ENCODE measurements at places on chromosomes 13 and 19.

- H3K4me1 ChIP-seq: no peaks in the 10 kb centered on the region
- no peak overlapping the region for H3K27ac ChIP-seq
- no peaks in the 10 kb centered on the region for H3K27me3 ChIP-seq
- no peak overlapping the region for H3K4me3 ChIP-seq
Observed at GRCh38 chr13:20383058-20383457, 142.6 kb downstream of the CRYL1 start.

GRCh38 chr19:16330368-16330801 is 5.8 kb downstream of the KLF2 start:
- H3K27me3 ChIP-seq: peaks cover 28% of the 10 kb centered on the region
- H3K4me1 ChIP-seq: no peaks in the 10 kb centered on the region
- no peak for DNase-seq
- H3K27ac ChIP-seq: no peak overlapping the region
- no peaks in the 10 kb centered on the region for H3K36me3 ChIP-seq

DNA sequence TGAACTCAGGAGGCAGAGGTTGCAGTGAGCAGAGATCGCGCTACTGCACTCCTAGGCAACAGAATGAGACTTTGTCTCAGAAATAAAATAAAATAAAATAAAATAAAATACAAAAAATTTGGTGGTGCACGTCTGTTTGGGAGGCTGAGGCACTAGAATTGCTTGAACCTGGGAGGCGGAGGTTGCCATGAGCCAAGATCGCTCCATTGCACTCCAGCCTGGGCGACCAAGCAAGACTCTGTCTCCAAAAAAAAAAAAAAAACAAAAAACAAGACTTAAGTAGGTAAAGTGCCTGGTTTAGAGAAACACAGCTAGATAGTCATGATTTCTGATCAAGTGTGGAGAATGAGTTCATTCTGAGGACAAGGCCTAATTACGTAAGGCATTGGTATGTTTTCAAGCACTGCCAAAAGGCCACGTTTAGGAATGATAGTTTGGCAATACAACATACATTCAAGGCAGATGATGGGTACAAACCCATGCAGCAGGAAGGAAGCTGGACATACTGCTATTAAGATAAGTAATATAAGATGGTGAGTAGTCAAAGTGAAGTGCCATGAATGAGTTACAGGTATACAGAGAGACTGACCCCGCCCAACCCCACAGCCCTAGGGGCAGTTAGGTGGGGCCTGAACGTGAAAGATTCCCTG is 4.8 kb upstream of the UCHL3 start:
- no peak overlapping the region for H3K27ac ChIP-seq

DNA sequence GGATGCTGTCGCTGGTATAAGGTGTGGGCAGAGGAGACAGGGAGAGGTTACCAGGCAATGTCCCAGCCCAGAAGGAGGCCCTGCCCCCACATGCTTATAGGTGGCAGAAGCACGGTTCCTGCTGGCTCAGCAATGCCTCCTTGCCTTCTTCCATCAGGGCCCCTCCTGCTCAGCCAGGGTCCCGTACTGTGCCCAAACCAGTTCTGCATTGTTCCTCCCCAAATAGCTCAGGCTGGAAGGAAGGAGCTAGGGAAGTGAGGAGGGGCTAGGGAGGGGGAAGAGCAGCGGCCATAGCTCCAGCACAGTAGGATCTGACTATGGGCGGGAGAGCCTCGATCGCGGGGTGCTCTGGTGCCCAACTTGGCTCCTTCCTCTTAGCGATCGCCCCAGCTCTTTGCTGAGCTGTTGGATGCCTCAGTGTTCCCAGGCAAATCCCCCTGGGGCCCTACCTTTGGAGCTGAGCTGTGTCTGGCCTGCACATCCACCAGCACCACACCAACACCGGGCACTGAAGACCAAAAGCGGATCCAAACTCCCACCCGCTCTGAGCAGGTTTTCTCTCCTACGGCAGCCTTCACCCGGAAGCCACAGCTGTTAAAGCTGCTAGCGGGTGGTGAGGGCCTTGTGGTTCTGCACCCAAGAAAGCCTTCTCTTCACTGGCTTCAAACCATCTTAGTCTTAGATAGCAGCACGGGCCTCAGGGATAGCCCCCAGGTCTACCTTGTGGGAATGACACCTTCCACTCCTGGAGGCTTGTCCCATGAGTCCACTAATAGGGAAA is 32.1 kb upstream of the PEPD start:
- H3K27me3 ChIP-seq: no peaks in the 10 kb centered on the region
- H3K4me3 ChIP-seq: no peak overlapping the region
- DNase-seq: no peak
- H3K27ac ChIP-seq: no peak overlapping the region
- H3K4me1 ChIP-seq: no peaks in the 10 kb centered on the region
